Stimulated activated CD8-positive, alpha-beta memory T cell treated with anti-CD3 and anti-CD28 coated beads, Interleukin-7, amount 100 ng/mL, for 48 hours (primary cell): ENCODE measurements at places on chromosomes 3 and 15.

DNA sequence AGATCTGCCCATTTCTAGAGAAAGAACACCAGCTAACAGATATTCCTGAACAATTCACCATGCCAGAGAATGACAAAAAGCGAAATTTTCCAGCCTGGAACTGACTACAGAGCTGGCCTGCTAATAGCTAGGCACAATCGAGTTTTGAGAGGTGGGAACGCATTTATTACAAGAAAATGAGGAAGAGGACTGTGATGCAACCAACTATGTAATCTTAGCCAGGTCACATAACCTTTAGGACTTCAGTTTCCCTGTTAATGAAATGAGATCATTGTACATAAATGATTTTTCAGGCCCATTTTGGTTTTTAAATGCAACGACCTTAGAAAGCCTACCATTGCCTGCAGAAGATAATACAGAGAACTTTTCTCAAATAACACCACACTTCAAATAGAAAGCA, 72.1 kb upstream of the SETMAR start:
- no peak for DNase-seq

- DNase-seq: no peak
Measured at GRCh38 chr3:16040991-16041390, 133.5 kb upstream of the GALNT15 start.

- DNase-seq: no peak
Measured at GRCh38 chr3:85185495-85185894, 226.7 kb downstream of the CADM2 start.

DNA sequence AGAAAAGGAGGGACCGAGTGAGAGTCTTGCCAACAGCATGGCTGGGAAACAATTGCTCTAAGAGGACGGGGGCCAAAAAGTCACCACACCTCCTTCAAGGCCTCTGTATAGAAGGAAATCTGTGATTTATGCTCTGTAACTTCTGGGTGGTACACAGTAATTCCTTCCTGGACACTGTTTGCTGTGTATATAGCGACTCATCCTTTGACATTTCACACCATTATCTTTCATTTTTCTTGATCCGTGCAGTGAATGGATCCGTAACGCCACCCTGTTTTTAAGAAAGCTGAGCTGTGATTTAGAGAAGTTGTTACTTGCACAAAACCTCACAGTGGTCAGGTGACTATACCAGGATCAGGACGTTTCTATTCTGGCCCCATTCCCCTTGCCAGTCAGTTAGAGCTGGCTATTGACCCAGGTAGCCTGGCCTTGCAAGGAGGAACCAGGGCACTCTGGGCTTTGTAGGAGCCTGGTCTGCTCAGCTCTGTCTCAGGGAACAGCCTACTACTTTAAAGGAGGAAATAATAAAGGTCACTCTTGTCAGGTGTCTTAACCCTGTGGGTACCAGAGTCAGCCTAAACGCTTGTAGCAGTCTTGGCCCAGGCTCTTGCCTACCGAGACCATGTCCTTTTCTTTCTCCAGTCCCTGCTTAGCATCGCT, 86.5 kb upstream of the MYZAP start:
- no peak for DNase-seq

GRCh38 chr3:14814411-14814871, 4.3 kb upstream of the FGD5 start:
- DNase-seq: no peak

- no peak for DNase-seq
Measured at GRCh38 chr3:160754371-160754854, 1.6 kb upstream of the PPM1L start.

DNA sequence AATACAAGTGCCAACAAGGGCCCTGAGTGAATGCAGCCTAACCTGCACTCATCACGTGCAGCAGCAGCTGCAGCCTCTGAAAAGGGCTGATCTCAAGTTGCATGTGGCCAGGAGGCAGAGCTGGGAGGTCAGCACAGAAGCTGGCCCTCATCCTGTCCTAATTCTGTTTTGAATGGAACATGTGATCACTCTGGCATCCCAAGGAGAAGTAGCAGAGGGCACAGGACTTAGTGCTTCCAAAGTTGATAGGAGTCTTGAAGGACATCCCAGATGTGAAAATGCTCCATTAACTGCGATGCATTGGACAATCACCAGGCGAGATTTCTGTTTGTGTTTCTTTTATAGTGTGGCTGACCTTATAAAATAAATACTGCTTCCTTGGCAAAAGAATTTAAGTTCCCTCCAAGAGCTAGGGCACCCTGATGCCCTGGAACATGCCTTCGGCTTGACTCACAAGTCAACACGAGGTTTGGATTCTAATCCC, 31.6 kb upstream of the STAG1 start:
- DNase-seq: no peak

- no peak for DNase-seq
Measured at GRCh38 chr15:85374831-85375230, 5.6 kb upstream of the AKAP13 start.
